A549 treated with Mapracorat at 1 μM for 4 hours (cell line): ENCODE measurements at places on chromosomes 4 and X. TPM values are rescaled to one million over a fixed set of nuclear protein-coding genes. Genes with fewer than 3 reads are reported as not detected.

RTL9 gene
- total RNA-seq: 0.09 to 0.13 TPM (median 0.11 TPM) in 5 replicates

ZXDA gene
- 1.1 to 1.9 TPM (median 1.6 TPM) in 5 replicates for total RNA-seq

NAP1L3 gene
- 0.26 to 0.64 TPM (median 0.31 TPM) in 5 replicates for total RNA-seq

ZNF275 gene
- total RNA-seq: 5.3 to 6.1 TPM (median 5.4 TPM) in 5 replicates

DRD5 gene
- total RNA-seq: not detected in 5 replicates

ADH7 gene
- total RNA-seq: not detected in 5 replicates
